Spleen (tissue), 13 donors: ENCODE measurements at places on chromosomes 5 and 9.

GRCh38 chr5:141512390-141512910 is 23.6 kb downstream of the PCDHGC5 start:
- DNase-seq, result peak; percentile 96

- no peak for DNase-seq
These were observed 394.3 kb downstream of the OSTF1 start for GRCh38 chr9:75482566-75482965.

DNA sequence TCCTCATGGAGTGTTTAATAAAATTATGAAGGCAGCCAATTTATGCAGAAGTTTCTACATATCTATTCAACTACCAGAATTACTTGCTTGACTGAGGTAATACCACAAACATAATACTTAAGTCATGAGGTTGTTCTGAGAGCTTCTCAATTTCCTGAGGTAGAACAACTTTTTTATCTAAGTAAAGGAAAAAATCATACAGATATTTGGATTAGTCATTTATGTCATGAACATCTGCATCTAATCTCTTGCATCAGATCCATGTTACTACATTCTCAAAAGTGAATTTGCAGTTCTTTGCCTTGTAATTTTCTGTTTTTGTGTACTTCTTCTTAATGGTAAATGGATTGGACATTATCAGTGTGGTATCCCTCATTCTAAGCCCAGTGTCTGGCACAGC is 60.4 kb upstream of the RGMB start:
- DNase-seq, result no peak

- no peak for DNase-seq
These were observed 98.4 kb downstream of the FGF1 start for GRCh38 chr5:142587354-142587965.

- no peak for DNase-seq
These were observed 59.3 kb downstream of the RALGPS1 start for GRCh38 chr9:126973651-126974529.

DNA sequence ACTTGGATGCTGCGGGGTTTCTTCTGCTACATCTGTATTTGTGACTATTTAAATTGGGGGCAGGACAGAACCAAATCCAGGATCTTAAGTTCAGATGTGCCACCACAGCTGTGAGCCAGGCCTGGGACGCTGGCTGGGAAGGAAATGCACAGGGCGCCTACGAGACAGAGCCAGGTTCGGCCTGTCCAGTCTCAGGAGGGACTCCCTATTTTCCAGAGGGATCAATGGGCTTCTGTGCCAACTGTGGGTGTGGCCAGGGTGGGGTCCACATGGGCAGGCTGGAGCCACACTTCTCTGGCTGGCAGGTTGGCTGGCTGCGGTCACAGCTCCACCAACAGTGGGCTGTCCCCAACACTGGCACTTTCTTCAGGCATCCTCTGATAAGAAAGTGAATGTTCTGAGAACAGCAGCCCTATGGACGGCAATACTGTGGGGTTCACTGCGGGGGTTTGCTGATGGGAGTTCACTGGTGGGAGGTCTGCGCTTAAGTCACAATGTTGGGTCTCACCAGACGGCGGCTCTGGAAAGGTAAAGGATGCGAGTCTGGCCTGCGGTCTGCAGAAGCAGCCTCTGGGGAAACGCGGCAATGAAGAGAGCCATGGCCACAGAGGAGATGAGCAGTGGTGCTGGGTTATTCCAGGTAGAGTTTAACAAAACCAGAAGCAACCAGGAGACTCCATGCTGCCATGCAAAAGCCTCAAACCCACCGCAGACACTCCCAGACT is 78.1 kb downstream of the DAP start:
- DNase-seq, result no peak

DNA sequence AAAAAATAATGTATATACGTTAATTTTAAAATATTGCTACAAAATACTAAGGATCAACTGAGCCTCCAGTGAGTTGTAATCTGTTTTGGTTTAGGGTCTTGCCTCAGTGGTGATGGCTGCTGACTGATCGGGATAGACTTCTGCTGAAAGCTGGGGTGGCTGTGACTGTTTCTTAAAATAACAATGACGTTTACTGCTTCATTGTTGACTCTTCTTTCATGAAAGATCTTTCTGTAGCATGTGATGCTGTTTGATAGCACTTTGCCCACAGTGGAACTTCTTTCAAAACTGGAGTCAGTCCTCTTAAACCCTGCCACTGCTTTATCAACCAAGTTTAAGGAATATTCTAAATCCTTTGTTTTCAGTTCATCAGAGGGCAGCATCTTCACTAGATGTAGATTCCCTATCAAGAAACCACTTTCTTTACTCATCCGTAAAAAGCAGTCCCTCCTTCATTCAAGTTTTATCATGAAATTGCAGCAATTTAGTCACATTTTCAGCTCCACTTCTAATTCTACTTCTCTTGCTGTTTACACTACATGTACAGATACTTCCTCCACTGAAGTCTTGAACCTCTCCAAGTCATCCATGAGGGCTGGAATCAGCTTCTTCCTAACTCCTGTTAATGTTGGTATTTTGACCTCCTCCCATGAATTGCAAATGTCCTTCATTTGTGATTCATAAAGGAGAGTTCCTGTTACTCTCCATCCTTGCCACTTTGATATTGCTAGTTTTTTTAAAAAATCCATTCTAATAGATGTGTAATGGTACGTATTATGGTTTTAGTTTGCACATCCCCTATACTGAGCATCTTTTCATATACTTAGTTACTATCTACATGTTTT is 41.5 kb upstream of the PTPDC1 start:
- DNase-seq, result no peak

GRCh38 chr9:2991292-2991691 is 147.4 kb upstream of the PUM3 start:
- DNase-seq, result no peak

- no peak for DNase-seq
These were observed 34.3 kb downstream of the ARL15 start for GRCh38 chr5:54276048-54276447.

DNA sequence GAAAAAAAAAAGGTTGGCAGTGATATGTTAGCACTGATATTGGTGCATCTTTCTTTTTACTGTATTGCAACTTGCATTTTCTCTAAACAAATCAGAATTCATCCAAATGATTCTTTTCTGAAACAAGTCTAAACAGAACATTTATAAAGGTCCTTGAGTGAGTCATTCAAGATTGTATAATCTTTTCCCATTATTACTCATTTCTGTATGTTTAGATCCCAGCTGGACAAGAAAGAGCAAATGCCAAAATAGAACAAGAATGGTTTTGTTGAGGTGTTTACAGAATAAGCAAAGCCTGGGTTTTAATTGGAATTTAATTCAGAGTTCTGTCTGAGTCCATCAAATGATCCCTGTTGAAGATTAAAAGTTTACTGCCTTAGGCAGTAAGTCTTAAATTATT is 112.3 kb downstream of the VCAN start:
- DNase-seq, result no peak
